Stimulated activated CD4-positive, alpha-beta T cell treated with anti-CD3 and anti-CD28 coated beads, Interleukin-15, amount 100 ng/mL, for 24 hours (primary cell): ENCODE measurements at places on chromosomes 7 and 10.

DNA sequence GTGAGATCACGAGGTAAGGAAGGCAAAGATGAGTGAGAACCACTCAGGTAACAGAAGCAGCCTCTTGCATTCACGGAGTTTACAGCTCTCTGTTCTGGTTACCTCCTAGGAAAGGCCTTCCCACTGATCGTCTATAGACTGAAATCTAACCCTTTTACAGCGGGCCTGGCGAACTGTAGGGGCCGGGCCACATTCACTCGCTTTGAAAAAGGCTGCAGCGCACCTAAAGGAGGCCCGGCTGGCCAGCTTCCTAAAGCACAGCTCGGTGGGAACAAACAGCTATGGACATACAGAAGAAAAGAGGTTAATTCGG lies 565 bp downstream of the ATP5MK start:
- peak; percentile 4 for DNase-seq

DNA sequence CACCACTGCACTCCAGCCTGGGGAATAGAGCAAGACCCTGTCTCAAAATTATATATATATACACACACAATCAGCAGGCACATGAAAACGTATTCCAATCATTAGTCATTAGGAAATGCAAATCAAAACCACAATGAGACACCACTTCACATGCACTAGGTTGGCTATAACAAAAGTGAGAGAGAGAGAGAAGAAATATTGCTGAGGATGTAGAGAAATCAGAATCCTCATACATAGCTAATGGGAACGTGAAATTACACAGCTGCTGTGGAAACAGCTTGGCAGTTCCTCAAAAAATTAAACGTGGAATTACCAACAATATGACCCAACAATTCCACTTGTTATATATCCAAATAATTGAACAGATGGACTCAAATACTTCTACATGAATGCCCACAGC lies 43.3 kb upstream of the CNNM1 start:
- no peak for DNase-seq

DNA sequence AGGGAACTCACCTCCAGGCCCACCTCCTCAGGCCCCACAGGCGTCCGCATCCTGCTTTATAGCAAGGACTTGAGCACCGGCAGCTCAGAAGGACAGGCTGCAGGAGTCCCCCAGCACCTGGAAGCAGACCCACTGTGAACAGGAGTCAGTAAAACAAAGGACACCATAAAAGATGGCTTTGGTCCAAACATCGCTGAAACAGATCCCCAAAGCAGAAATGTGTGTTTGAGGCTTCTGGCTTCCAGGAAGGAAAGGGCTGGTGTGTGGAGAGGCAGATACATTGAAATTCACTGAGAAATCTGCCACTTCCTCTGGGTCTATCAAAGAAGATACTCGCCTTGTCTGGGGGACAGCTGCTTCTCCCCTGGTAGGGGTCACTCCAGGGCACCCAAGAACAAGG lies 286.2 kb downstream of the PLXNA4 start:
- DNase-seq, result no peak

DNA sequence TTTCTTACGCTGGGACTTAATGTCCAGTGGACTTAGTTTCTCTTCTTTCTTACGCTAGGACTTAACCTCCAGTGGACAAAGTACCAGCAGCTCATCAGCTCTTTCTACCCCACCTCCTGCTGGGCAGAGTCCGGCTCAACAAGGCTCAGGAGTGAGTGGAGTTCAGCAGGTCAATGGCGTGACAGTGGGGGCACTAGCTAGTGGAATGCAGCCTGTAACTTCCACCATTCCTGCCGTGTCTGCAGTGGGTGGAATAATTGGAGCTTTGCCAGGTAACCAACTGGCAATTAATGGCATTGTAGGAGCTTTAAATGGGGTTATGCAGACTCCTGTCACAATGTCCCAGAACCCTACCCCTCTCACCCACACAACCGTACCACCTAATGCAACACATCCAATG lies 199.7 kb downstream of the MLLT10 start:
- no peak for DNase-seq

- no peak for DNase-seq
Measured at GRCh38 chr7:2168615-2169311, 64.0 kb downstream of the MAD1L1 start.

GRCh38 chr10:130061760-130062159 lies 48.9 kb downstream of the C10orf143 start:
- no peak for DNase-seq

DNA sequence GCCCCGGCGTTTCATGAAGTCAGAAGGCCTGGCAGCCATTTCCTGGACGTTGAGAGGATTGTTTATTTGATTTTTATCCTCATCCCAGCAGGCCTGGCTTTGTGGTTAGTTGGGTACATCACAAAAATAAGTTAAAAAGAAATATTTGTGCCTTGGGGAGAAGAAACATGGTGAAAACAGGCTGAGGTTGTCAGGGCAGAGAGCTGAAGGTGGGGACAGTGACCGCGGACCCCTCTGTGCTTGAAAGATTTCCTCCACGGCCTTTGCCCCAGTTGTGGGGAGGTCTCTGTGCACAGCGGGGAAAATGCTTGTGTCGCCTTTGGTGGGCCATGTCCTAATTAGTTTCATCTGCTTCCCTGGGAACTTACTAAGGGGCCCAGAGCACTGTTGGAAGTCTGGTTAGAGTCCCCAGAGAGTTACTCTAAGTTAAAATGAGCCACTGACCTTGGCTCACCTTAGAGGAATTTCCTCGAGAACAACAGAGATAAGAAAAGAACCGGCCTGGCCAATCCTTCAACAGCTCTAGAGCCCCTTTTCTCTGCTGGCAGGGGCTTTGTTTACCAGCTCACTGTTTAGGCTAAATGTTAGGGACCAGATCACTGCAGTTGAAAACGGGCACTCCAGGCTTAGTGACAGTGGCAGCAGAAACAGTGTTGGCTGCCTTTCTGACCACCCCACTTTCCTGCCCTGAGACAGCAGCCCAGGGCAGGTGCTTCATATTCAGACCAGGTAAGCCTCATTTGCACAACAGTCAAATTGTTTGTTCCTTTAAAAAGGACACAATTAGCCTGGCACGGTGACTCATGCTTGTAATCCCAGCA lies 37.9 kb downstream of the CRCP start:
- DNase-seq, result no peak

- no peak for DNase-seq
Measured at GRCh38 chr10:74418285-74418872, 267.4 kb downstream of the ADK start.

- no peak for DNase-seq
Measured at GRCh38 chr10:20970708-20971107, 73.6 kb upstream of the NEBL start.

DNA sequence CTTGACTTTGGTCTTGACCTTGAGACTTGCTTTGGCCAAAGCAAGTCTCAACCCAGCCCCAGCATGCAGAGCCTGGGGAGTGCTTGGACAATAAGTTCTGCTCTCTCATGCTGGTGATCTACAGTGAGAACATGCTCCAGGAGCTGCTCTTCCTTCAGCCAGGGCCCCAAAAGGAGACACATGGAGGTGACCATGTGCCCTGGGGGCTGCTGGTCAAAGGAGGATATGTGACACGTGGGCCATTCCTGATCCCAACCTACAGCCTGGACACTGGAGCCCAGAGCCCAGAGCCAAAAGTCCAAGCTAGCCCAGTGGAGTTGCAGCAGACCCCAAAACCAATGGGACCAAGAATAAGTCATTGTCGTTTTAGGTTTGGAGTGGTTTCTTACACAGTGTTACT lies 78.2 kb upstream of the CHST15 start:
- no peak for DNase-seq

DNA sequence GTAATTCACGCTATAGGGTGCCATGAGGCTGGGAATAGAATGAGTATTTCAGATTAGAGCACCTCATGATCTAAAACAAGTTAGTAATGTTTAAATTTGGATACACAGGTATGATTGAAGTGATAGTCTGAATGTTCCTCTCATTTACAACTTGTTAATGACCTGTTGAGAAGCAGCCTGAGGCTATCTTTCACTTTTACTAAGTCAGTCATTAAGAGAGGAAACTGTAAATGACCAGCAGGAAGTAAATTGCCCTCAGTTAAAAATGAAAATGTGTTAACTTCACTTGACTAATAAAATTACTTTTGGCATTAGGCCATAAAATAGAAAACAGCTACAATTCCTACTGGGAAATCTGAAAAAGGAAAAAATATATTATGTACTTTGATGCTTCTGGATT lies 1042.0 kb downstream of the DNAJB9 start:
- no peak for DNase-seq

DNA sequence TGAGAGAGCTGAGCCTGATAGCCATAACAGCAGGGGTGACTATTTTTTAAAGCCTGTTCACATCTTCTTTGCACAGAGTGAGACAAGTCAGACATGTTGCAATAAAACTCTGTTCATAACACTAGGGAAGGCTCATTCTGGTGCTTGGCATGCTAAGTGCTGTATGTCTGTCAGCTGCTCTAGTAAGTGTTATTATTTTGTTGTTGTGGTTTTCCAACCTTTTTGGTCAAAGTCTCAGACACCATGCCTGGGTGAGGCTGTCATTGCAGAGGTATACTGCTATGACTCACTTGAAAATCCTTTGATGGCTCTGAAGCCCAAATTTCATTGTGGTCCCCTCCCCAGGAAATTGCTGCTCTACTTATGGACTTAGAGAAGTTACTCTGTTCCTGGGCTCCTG lies 129.7 kb downstream of the ADRA2A start:
- DNase-seq, result no peak
